Right lung (tissue), 10 donors: ENCODE measurements at places on chromosomes 11 and 22. TPM values are rescaled to one million over a fixed set of nuclear protein-coding genes. Genes with fewer than 3 reads are reported as not detected.

DNA sequence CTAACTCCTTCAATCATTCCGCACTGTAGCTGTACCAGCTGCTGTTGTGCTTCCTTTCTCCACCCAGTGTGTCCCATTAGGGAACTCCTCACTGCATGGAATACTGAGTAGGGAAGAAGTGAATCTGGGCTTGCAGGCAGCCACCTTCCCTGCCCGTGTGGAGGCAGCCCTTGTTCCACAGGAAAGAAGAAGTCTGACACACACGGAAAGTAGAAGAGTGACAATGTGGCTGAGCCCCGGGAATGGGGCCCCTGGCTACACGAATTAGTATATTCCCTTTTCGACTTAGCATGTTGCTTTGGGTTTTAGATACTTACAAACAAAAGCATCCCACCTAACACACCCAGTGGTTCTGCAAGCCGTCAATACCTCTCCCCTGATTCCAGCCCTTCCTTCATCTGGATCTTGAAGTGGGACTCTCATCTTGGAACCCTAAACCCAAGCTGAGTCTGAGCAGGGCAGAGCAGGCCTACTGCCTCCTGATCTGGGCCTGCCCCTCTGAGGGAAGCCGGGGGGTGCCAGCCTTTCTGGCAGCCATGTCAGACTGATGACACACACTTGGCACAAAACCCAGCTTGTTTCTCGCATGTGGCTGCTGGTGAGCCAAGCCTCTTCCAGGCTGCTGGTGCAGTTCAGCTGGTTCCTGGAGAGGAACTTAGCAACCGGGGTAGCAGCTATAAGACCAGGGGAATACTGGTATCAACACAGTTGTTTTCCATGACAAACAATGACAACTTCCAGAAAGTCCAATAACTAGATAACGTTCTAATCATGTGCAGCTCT lies 71.6 kb downstream of the C11orf58 start:
- DNase-seq = no peak

DNA sequence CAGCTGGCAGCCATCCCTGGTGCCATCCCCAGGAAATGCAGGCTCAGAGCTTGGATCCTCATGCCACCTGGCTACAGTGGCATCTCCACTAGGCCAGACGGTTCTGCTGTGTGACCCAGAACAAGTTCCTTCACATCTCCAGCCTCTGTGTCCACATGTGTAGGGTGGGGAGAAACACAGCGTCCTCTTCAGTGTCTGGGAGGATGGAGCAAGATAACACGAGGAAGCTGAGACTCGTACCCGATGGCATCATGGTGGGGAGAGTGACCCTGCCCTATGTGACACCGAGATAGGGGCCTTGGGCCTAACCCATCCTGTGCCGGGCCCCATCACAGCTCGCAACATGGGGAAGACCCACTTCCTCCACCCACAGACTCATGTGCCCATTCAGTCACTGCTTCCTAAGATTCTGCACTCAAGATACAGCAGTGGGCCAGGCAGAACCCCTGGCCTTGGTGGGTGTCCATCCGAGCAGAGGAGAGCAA lies 78.5 kb downstream of the MORC2 start:
- DNase-seq = no peak

DNA sequence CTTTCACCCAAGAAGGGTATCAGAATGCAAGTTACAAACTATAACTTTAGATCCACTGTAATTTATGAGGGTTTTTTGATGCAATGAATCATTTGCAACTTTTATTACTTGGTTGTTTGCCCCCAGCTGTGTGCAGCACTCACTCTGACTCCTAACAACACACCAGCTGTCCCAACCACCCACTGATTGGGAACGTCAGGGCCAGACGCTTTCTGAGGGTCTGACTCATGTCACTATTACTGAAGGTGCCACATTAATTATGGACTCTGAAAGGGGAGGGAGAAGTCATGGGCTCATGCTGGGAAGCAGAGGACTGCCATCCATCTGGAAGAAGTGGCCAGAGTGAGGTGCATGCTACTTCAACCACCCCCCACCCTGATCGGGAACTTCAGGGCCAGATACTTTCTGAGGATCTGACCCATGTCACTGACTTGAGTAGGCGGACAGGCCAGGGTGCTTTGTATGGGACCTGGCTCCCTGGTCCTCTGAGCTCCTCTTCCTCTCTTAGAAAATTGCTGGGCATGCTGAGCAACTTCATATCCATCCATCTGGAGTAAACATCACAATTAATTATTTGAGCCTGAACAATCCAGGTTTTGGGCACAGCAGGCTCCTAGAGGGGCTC lies 44.9 kb upstream of the DRD2 start:
- DNase-seq = no peak

DNA sequence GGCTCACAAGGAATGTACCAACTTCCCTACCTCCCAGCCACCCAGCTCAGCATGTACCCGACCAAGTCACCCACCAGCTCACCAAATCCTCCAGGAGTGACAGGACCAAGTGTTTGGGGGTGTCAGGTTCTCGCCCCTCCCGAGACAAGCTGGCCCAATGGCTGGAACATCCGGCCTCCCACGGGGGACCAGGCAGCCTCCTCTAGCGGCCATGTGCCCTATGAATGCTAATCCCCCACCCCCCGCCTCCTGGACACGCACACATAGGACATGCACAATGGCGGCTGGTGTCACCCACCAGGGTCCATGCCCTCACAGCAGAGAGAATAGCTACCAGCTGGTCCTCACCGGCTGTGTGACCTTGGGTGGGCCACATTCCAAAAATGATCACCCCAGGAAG lies 151.0 kb downstream of the MN1 start:
- DNase-seq = no peak

- DNase-seq = no peak
Measured at GRCh38 chr22:33013531-33014162, 44.5 kb downstream of the SYN3 start.

DNA sequence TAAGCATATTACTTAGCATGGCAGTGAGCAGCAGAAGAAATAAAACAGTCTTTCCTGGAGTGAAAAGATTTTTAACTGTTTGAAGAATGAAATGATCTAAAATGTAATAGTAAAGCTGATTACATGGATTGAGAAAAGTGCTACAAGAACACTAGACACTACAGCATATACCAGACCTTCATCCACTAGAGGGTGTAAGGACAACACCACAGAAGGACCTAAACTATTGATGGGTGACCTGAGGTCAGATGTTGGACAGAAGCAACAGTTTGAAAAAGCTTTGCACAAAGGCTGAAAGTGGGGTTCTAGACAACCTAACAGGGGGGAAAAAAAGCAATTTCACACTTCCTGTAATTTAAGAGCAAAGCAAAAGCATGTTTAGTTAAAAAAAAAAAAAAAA lies 97.7 kb downstream of the RBFOX2 start:
- DNase-seq = peak; percentile 60

DNA sequence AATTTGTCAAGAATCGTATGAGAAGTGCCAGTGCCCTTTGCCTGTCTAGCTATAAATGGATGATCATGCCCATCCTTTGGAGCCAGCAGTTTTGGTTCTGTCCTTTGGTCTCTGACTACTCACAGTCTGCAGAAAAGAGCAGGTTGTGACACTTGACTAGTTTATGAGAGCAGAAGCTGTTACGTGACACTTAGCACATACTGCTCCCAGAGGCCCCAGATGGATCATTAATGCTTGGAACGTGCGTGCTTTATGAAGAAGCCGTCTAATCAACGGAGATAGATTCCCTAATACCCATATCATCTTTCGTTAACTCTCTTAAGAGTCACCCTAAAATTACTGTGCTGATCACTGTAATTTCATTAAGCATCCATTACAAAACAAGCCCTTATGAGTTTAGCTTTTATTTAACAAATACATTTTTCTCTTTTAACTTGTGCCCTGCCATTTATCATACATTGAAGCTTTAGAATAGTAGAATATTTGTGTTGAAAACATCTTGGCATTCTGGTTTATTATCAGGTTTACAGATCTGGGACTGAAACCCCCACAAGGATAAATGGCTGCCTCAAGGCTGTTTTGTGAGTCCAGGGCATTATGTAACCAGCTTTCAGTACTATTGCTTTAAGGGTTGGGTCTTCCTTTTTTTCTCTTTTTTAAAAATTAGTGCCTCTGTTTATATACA lies 47.0 kb upstream of the ADORA2A start:
- no peak for DNase-seq

MOV10L1 gene
- 3.8 TPM for polyA plus RNA-seq

OR56A1 gene
- polyA plus RNA-seq = not detected

PPP2R5B gene
- polyA plus RNA-seq = 12.0 TPM
